A549 treated with DMSO at 1 μM for 4 hours (cell line): ENCODE measurements at places on chromosomes 12 and 14. TPM values are rescaled to one million over a fixed set of nuclear protein-coding genes. Genes with fewer than 3 reads are reported as not detected.

Gene SLCO1B1
- total RNA-seq, result 0.33 to 0.49 TPM (median 0.38 TPM) in 5 replicates

Gene CCDC177
- total RNA-seq, result 0.02 TPM in 1 of 5 replicates, not detected in the others

Gene COCH
- total RNA-seq, result 22.5 to 27.7 TPM (median 26.0 TPM) in 5 replicates

Gene CCDC196
- total RNA-seq, result not detected in 5 replicates

Gene PLCZ1
- not detected in 5 replicates for total RNA-seq
